Nephron progenitor cell (in vitro differentiated cells): ENCODE measurements at places on chromosomes 7 and 10.

- no peak for DNase-seq
Measured at GRCh38 chr7:50146692-50147091, 53.6 kb upstream of the ZPBP start.

- no peak for DNase-seq
Measured at GRCh38 chr10:73065441-73065840, 31.2 kb downstream of the P4HA1 start.

- DNase-seq = no peak
Measured at GRCh38 chr7:85328456-85328998, 141.7 kb upstream of the SEMA3D start.

DNA sequence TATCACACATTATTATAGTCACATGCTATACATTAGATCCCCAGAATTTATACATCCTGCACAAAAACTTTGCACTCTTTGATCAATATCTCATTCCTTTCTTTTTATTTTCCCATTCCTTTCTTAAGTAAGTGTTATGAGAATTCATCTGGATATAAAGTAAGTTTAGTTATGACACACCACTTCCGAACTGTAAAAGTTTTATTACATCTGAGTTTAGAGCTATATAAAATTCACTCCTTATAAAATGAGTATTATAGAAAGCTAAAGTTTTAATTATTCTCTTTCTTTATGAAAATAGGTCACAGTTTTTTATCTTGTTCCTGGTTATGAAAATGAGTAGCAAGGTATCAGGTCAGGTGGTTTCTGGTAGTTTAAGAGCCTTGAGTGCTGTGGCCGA, 84.7 kb upstream of the PLXDC2 start:
- DNase-seq = no peak

GRCh38 chr10:103673606-103674005, 180.1 kb downstream of the NEURL1 start:
- no peak for DNase-seq

GRCh38 chr10:33010132-33011037, 52.4 kb upstream of the ITGB1 start:
- DNase-seq = no peak

DNA sequence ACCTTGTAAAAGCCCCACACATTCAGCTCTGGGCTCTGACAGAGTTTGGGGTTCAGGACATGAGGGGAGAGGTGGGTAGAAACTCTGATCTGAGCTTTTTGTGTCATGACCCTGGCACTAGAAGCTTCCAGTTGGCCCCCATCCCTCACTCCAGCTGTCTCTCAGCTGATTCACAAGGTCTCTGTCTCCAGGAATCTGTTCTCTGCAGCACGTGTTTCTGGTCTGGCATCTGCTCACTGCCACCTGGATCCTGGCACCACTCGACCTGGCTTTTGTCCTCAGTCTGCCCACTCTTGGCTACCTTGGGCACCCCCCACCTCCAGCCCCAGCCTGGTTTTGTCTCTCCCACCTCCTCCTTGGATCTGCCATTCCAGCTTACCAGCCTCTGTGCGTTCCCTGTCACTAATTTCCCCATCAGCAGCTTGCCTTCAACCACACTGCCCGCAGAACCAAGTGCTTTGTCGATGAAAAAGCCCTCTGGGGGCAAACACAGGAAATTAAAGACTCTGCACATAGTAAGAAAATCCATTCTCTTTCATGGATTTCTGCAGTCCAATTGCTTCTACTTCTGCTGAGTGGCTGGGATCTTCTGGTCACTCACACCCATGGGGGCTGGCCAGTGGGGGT, 18.3 kb upstream of the ADCYAP1R1 start:
- DNase-seq = no peak

GRCh38 chr10:120931423-120931822, 80.3 kb downstream of the WDR11 start:
- no peak for DNase-seq

GRCh38 chr10:101512738-101513137, 75.3 kb downstream of the POLL start:
- DNase-seq = no peak

GRCh38 chr10:84225427-84226173, at the start of gene LRIT2:
TSS of gene LRIT2 (minus strand) at chr10:84225544. CDS start at chr10:84225520, 24 bp downstream.
- no peak for DNase-seq

GRCh38 chr7:39446546-39446945, 119.7 kb upstream of the YAE1 start:
- no peak for DNase-seq
